ENCODE measurements at places on chromosomes 3 and 15.

DNA sequence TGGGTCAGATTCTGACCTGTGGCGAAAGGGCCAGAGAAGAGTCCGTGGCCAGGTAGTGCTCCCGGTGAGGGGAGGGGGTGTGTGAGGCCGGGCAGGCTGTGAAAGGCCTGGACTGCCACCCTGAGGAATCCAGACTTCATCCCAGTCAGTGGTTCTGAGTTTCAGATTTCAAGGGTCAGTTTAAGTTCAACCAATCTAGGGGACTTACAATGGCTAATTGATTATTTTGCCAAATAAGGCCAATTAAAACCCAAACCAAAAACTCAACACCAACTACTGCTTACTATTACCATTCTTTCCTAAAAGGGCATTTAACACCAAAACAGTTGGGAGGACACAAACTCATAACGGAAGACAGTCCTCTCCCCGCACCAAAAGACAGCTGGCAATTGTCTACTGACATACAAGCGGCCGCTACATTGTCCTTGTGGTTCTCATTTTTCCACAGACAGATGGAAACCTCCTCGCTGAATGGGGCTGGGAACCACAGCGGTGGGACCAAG lies 30.5 kb downstream of the TMEM44 start:
- no peak for DNase-seq

GRCh38 chr3:148331081-148331846 lies 366.4 kb upstream of the AGTR1 start:
- DNase-seq = no peak

DNA sequence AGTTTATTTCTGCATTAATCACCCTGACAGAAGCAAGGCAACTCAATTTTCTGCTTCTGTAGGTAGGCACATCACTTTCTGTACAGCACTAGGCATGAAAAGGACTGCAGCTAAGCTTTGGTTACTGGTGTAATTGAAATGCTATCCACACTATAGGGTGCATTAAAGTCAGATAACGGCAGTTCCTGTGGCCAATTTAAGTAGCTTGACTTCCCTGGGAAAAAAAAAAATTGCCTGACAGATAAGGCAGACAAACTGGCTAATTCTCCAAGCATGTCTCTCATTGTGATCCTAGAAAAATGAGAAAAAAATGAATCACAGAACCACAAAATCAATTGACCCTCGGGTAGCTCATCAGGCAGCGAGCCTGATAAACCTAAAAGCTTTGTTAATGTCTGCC lies 151.4 kb downstream of the MEIS2 start:
- DNase-seq = no peak

DNA sequence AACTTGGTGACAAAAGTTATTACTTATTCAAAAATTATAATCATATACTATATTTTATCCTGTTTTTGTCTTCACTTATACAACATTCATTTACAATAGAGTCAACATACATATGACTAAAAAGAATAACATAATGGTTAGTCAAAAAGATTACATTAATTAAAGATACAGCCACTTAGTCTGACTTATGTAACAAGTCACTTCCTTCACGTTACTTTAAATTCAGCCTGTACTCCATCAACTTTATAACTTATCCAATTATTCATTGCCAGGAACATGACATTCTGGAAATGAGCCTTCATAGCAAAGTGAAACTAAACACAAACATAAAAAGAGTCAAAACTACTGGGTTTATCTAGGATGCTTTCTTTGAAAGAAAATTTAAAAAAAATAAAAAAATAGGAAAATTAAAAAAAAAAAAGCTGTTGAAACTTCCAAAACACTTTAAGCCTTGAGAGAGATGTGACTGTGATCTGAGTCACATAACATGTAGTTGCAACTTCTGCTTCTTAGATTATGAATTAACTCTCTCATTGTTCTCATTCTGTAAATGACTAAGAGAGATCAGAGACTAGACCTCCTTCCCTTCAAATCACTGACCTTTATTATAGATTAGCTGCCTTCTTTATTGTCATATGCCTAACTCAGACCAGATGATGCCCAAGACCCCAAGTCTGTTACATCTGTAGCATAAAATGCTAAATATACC lies 107.8 kb downstream of the MYRIP start:
- DNase-seq = no peak

- DNase-seq = no peak
Measured at GRCh38 chr3:100756441-100756840, 47.1 kb downstream of the TFG start.

GRCh38 chr3:139728414-139728813 lies 50.6 kb upstream of the NMNAT3 start:
- no peak for DNase-seq

DNA sequence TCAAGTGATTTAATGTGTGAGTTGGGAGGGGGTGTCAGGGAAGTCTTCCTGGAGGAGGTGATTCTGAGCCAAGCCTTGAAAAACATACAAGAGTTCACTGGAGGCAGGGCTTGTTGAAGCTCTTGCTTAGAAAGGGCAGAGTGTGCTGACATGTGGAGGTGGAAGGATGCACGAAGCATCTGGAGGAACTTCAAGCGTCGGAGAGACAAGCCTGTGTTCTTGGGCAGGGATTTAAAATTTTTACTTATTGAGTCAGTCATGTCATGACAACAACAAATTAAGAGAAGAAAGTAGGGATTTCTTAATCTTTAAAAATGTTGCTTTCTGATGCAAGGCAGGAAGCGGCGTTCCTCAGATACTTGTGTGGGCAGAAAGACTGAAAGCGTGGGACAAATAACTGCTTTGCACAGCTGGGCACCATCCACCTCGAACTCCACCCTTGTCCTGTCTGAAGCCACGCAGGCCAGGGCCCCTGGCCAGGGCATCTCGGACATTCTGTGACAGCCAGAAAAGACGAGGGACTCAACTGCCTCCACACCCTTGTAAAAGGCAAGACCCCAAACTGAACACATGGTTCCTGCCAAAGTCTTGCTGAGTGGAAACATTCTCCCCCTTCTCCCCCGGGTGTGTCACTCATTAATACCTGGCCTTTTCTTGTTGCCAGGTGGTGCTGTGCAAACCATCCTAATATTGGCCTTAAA lies 6.9 kb upstream of the IL16 start:
- DNase-seq = no peak

DNA sequence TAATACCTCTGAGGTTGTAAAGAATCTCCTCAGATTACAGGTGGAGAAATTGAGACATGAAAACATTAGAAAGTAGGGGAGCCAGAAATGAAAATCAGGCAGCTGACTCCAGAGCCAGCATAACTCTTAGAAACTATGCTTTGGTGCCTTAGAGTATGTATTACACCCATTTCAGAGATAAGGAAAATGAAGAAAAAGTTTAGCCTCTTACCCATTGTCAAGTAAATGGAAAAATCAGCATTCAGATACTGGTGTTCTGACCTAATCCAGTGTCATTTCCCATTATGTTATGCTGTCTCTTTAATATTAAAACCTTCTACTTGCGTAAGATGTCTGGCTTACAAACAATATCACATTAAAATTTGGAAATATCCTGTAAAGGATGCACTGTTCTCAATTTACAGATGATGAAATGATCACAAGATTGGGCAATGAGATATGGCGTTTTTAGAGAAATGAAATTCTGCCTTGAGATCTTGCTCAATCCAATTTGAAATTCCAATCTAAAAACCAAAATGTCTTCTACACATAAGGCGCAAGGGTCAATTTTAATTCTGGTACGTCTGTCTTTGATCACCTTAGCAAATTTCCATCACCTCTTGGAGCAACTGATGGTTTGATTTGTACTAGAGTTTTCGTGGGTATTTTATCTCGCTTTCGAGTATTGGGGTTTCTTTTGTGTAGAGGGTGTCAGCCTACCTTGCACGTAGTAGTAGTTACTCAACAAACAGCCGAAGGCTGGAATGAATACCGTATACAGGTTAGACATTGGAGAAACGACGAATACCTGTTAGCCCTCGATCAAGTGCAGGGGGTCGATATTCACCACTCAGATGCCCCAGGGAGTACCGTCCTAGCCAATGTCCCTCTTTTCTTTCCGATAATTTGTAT lies 902 bp upstream of the ZCWPW2 start:
- peak; percentile 60 for DNase-seq

DNA sequence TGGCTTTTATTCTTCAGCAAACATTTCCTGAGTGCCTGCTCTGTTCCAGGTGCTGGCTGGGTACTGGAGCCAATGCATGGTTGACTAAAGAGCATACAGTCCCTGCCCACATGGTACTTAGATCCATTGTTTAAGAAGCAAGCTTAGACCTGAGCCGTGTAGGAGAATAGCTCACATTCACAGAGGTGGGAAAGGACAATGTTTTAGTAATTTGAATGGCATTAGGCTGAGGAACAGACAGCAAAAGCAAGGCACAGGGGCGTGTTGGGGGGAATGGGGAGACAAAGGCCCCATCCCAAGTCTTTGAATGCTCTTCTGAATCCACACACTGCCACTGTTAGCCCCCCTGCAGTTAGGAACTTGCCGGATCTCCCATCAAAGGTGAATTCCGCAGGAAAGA lies 388.2 kb upstream of the RGMA start:
- DNase-seq = no peak

GRCh38 chr15:88954431-88955277 lies 41.5 kb upstream of the MFGE8 start:
- no peak for DNase-seq

GRCh38 chr15:86193716-86194380 lies 114.2 kb downstream of the AGBL1 start:
- DNase-seq = no peak

All from PC-9 (cell line).